ENCODE measurements at places on chromosomes 4 and X. TPM values are rescaled to one million over a fixed set of nuclear protein-coding genes. Genes with fewer than 3 reads are reported as not detected.

Gene RTL3
- total RNA-seq, result 0.07 TPM

Gene SGCB
- total RNA-seq, result 18.8 TPM

Gene CLCN5
- total RNA-seq, result 1.7 TPM

Gene SLITRK4
- not detected for total RNA-seq

Gene PARM1
- total RNA-seq, result 0.63 TPM

Gene GRIA3
- not detected for total RNA-seq

Gene RNF175
- total RNA-seq, result not detected

Gene MSANTD1
- 0.20 TPM for total RNA-seq

Data from A549 treated with Mapracorat at 1 μM for 4 hours (cell line).